ENCODE measurements at places on chromosomes 11 and 22.
A peak's percentile ranks its signal among the peaks of the same experiment; 100 is the strongest.

DNA sequence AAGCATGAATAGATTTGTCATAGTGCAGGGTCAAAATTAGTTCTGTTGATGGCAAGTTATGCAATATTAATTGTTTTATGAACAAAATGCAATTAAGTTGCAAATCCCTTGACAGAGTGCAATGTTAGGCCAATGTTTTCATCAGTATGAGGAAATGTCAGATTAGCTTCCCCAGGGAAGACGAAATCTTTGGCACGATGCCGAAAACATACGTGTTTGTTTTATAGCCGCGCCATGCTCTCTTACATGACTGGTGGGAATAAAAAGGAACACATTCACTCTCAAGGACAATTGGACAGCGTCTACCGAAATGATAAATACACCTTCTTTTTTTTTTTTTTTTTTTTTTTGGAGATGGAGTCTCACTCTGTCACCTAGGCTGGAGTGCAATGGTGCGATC is 27.0 kb downstream of the MFNG start:
- no peak for DNase-seq

DNA sequence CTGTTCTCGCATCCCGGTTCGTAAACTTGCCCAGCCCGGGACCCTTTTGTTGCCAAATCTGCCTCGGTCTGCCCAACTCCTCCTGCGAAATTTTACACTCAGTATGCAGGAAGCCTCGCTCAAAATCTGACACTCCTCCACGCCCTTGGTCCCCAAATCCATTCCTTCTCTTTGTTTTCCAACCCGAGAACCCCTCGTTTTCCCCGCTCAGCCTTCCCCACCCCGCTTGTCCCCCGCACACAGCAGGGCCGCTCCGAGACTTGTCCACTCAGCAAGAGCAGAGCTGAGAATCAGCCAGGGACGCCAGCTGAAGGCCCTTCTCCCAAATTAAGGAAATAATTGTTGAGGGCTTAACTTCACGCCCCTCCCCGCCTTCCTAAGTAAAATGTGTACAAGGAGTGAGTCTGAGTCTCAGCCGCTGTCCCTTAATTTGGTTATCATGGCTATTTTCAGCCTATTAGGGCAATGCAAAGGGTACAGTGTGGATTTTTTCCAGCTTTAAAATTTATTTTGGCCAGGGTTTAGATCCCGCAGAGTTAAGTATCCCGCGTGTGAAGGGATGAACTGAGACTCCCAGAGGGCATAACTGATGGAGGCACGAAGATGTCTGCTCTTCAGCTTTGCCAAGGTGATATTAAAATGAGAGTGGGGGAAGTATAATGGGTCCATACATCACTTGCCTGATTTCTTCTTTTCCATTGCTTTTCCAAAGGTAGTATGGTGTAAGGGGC is 581 bp upstream of the FBXO3 start:
- no peak for DNase-seq

GRCh38 chr11:95143106-95143681 is 53.5 kb downstream of the ENDOD1 start:
- DNase-seq: peak; percentile 37

GRCh38 chr11:118283756-118284350 is 19.8 kb upstream of the MPZL2 start:
- DNase-seq: no peak

GRCh38 chr11:133796043-133796795 is 49.1 kb downstream of the SPATA19 start:
- no peak for DNase-seq

DNA sequence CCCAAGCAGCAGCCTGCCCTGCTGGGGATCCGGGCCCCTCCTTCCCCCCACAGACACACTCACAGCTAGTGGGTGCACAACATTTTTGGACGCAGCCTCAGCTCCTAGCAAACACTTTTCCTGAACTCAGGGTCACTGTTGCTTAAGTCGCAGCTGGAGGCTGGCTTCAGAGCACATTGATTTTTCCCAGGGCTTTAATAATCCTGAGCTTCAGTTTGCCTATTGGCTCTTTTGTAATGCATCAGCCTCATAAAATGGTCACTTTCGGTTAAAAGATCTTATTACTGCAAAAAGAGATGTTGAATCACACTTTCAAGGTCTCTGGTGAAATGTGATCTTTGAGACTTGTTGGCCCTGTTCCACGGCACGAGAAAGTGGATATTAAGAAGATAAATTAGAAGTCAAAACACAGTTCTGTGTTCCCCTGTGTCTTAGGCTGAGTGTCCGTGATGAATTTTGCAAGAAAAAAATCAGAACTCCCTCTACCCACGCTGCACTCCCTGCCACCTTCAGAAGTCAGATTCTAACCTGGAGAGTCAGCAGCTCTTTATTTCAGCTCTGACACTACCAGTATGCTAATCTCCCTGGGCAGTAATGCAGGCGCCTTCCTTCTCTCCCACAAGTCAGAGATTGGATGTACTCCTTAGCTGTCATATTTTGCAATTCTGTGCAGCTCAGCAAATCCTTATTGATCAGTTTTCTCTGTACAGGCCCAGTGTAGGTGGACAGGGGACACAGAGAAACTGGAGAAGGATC is 158.2 kb upstream of the E2F8 start:
- DNase-seq: no peak

- no peak for DNase-seq
Measured at GRCh38 chr11:124751391-124751740, 689 bp downstream of the VSIG2 start.

- DNase-seq: peak; percentile 59
Measured at GRCh38 chr22:38927033-38927781, 30.2 kb upstream of the APOBEC3A start.

DNA sequence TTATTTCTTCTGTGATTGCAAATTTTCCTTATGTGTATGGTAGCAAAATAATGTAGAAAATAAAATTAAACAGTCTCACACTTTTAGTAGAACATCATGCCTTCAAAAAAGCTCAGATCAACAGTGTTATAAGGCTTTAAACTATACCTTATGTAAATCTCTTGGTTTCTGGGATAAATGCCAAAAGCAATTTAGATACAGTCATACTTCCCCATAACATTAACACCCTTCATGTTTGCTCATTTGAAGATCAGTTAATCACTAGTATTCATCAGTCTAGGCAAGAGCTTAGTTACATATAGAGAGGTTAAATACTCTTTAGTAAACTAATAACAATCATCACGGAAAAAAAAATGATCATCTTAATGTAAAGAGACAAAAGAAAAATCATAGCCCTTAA is 421.8 kb upstream of the ANO3 start:
- no peak for DNase-seq

- DNase-seq: no peak
Measured at GRCh38 chr11:129314371-129314770, 61.3 kb upstream of the BARX2 start.

- no peak for DNase-seq
Measured at GRCh38 chr11:12239804-12240371, 129.5 kb downstream of the MICAL2 start.

GRCh38 chr11:5509803-5510202 is at the start of gene UBQLN3:
TSS of gene UBQLN3 (minus strand) at chr11:5509957. CDS start at chr11:5509558, 399 bp downstream.
- no peak for DNase-seq

DNA sequence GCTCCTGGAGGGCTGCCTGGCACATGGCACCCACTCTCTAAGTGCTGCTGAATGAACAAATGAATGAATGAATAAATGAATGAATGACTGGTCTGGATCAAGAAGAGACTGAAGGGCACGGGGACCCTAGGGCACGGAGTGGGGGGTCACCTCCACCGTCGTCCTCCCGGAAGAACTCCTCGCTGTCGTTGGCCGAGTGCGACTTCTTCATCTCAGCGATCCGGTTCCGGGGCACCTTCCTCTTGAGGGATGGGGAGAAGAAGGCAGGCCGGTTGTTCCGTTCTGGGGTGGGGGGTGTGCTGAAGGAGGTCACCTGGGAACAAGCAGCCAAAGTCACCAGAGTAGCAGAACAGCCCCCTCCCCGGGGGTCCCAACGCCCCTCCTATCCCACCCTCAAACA is 36.0 kb downstream of the NUP50 start:
- DNase-seq: no peak

DNA sequence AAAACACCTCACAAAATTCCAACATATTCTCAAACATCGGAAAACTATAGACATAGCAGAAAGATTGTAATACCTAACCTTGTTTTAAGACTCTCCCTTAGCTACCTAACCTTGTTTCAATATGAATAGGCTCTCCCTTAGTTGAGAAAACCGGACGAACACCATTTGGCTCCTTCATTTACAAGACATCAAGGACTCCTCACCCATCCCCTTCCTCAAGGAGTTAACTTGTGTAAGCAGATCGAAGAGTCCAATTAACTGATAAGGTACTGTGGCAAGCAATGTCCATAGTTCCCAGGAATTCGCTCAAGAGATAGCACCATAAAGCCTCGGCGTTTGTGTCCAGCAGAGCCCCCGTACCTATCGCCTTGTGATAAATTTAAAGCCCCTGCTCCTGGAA is 4.6 kb upstream of the ACRV1 start:
- no peak for DNase-seq

- no peak for DNase-seq
Measured at GRCh38 chr11:66860449-66860831, 3.6 kb downstream of the LRFN4 start.

- no peak for DNase-seq
Measured at GRCh38 chr11:131977231-131977630, 606.8 kb downstream of the NTM start.

DNA sequence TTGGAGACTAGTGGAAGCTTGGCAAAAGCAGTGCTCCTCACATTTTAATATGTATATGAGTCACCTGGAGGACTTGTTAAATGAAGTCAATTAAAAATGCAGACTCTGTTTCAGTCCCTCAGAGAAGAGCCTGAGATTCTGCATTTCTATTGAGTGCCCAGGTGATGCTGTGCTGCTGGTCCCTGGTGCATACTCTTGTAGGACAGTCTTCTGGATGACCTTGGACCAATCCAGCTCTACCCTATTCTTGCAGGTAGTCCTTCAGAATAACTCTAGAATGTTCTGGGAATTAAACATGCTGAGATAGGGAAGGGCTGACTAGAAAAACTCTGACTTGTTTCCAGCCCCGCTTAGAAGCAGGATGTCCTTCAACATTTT is 115.9 kb downstream of the CASP12 start:
- DNase-seq: no peak

DNA sequence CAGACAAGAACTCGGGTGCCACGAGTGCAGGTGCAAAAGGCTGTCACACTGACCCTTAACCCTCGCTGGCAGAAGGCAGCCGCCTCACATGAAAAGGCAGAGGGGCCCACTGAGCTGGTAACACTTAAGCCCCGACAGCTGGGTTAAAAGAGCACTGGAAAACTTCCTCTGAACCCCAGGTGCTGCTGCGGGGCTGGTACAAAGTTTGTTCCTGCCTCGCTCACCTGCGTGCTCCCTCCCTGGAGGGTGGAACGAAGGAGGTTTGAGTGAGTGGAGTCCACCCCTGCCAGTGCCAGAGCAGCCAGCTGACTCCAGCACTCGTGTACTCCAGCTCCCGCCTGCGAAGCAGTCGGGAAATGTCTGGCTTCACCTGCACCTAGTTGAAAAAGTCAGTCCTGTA is 12.6 kb downstream of the SULT4A1 start:
- DNase-seq: no peak

DNA sequence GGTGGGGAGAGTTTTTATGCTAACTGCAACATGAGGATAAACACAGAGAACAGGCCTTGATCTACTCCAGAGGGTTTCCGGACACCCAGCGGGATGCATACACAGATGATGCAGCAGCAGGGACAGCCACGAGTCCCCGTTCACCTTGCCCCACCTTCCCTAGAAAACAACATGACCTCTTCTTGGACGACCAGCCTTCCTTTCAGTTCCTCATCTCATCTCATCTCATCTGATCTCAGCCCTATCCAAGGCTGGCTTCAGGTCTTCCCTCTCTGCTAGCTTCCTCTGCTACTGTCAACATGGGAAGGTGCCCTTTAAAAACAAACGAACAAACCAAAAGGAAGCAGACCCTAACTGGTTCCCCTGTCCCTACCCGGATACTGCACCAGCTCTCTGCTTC is 1356.2 kb downstream of the TBC1D22A start:
- no peak for DNase-seq

GRCh38 chr22:20436768-20437612 is 635 bp downstream of the SCARF2 start:
- no peak for DNase-seq

GRCh38 chr22:50115693-50116092 is 25.9 kb downstream of the MOV10L1 start:
- DNase-seq: no peak

- no peak for DNase-seq
Measured at GRCh38 chr22:26884921-26885320, 227.5 kb downstream of the MIAT start.

DNA sequence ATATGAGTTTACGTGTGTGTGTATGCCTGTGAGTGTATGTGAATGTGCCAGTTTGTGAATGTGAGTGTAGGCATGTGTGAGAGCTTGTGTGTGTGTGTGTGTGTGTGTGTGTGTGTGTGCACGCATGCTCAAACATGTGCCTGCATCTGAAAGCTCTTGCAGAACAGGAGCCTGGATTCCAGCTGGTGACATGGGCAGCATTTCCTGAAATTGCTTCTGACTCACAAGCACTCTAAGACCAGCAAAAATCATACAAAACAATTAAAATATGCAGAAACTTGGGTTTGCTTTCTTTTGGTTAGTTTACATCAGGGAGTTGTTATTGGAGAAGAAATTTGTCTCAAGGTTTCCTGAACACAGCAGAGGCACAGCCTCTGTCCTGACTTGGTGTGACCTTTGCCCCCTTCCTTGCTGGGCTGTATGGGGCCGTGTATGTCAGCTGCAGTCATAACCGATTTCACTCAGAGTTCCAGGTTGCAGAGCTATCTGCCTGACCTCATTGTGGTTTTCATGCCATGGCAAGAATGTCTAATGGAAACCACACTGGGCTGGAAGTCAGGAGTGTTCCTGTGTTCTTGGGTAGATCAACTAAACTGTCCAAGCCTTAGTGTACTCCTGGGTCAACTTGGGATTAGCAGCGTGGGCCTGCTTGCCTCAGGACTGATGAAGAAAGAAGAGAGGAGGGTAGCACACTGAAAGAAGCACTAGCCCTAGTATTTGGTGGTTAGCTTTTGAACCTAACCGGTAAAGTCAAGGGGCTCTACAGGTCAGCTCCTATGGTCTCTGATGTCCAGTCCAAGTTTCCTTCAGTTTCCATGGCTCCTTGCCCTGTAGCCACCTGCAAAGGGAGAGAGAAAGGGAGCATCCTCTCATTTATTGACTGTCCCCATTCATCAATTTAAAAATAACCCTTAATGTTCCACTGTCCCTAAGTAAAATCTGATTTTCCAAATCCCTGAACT is 143.7 kb downstream of the SNX19 start:
- no peak for DNase-seq
